ENCODE measurements at places on chromosomes 6 and 20. TPM values are rescaled to one million over a fixed set of nuclear protein-coding genes. Genes with fewer than 3 reads are reported as not detected.

GRCh38 chr6:62978920-62979319, 232.3 kb upstream of the FKBP1C start:
- DNase-seq = no peak

GRCh38 chr20:50291254-50292078, 100.8 kb downstream of the CEBPB start:
- no peak for DNase-seq

- DNase-seq = peak; percentile 67
Observed at GRCh38 chr6:1296542-1296941, 15.4 kb upstream of the FOXQ1 start.

Gene RAB32
- 84.0 TPM for total RNA-seq

GRCh38 chr20:25199473-25200260, 4.2 kb downstream of the ENTPD6 start:
- no peak for DNase-seq

Gene LST1
- total RNA-seq = not detected

Gene CD24
- 0.34 TPM for total RNA-seq

Gene NKX2-2
- total RNA-seq = not detected

Gene TAAR2
- not detected for total RNA-seq

GRCh38 chr20:23096986-23097520, 10.9 kb upstream of the CD93 start:
- no peak for DNase-seq

DNA sequence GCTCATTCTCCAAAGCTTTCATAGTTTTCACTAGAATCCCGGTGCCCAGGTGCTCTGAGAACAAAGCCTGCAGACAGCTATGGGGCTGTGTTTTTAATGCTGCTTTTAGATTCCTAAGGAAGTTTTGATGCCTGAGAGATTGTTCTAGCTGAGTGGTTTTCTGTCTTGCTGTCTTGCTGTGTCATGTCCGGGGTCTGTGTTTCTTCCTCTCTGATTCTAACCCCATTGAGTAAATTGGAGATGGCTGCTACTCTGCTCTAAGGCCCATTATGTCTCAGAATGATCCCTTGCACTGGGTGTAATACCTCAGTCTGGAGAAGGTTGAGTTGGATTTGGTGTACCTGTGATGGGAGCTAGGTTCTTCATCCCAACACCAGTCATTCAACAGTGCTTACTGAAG, 63.4 kb downstream of the ARID1B start:
- no peak for DNase-seq

Gene SEMG1
- total RNA-seq = not detected

GRCh38 chr6:41352396-41352795, 17.0 kb downstream of the NCR2 start:
- DNase-seq = no peak

- no peak for DNase-seq
Observed at GRCh38 chr6:21741221-21742109, 147.9 kb downstream of the SOX4 start.

- DNase-seq = no peak
Observed at GRCh38 chr6:32254761-32255198, 30.9 kb upstream of the NOTCH4 start.

GRCh38 chr6:35724471-35724870, 12.4 kb upstream of the ARMC12 start:
- DNase-seq = no peak

GRCh38 chr6:5513408-5513807, 252.1 kb downstream of the FARS2 start:
- no peak for DNase-seq

DNA sequence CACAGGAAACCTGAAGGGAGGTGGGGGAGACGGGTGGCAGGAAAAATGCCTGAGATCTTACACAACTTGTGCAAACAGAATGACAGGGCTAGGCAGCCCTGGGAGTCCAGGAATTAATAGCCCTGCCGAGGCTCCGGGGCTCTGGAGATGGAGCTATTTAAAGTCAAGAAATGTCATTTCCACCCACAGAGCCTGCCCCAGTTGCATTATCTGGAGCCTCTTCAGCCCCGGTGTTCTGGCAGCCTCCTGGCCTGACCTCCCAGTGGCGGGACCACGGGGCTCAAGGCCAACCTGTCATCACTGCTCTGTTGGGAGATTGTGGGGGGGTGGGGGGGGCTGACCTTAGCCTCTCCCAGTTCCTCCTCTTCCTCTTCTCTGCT, 28.5 kb upstream of the SCUBE3 start:
- peak; percentile 50 for DNase-seq

DNA sequence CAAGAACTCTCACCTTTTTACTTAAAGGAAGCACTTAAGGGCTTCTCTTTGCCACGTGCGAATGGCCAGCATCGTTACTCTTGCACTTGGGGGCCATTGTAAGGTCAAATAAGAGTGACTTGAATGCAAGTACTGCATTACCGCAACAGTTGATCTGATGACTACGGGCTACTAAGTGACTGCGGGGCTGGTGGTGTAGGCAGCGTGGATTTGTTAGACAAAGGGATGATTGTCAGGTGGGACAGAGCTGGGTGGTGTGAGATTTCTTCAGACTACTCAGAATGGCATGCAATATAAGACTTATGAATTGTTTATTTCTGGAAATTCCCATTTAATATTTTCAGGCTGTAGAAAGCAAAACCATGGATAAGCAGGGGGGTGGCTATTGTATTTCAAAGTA, 199.7 kb upstream of the UST start:
- no peak for DNase-seq

- no peak for DNase-seq
Observed at GRCh38 chr20:60921022-60921622, 330.9 kb upstream of the CDH4 start.

GRCh38 chr6:150619275-150619674, 19.6 kb downstream of the PLEKHG1 start:
- DNase-seq = no peak

GRCh38 chr20:24872291-24873024, 76.6 kb upstream of the CST7 start:
- DNase-seq = no peak

DNA sequence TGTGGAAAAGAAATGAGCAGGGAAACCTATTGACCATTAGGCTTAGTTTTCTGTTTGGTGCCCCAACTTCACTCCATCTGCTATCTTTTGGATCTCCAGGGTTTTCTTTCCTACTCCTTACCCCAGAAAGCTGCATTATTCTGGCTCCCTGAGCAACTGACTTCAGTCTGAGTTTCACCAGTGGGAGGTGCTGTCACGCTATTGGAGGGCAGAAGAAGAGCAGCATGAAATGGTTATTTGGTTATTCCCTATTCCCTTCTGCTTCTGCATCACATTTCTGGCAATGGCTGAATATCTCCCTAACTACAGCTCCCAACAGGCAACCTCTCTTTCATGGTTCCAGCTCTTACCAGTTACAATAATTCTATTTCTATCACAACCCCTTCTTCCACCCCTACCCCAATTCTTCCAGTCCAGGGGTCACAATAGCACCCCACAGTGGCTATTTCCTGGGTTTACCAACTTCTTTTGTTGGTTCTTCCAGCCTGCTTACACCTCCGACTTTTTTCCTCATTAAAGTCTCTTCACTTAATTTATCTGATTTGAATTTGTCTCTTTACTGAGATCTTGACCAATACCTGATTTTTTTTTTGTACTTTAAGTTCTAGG, 311.5 kb downstream of the PLCB1 start:
- DNase-seq = no peak

- DNase-seq = no peak
Observed at GRCh38 chr6:111781041-111781708, 92.1 kb downstream of the FYN start.

Gene NHLRC1
- 1.9 TPM for total RNA-seq

DNA sequence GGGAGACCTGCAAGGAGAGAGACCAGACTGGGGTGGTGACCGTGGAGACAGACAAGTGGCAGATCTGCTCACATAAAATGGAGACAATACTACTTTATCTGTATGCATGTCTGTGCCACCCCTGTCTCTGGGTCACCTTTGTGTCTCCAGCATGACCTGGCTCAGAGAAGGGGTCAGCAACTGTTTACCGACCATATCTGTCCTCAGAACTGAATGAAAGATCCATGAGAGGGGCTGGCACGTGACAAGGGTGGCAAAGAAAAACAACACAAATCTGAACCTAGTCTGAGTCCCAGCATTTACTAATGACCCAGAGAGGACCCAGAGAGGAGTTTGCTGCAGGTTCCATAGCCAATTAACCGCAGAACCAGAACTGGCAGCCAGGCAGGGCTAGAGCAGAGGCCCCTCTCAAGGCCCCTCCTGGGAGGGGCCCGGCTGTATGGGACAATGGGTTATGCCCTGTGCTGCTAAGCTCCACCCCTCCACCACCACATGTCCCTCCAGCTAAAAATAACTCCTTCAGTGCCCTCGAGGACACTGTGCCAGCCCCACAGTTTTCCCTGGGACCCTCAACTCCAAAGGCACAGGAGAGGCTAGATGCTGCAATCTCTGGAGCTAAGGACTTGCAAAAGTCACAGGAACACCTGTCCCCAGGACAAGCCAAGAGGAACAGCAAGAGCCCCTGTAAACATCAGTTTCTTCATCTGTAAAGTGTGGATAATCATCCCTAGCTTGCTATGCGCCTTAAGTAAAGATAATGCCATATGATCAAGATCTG, 2.2 kb downstream of the AHCY start:
- no peak for DNase-seq

GRCh38 chr6:128919412-128920180, 36.7 kb downstream of the LAMA2 start:
- DNase-seq = peak; percentile 67

DNA sequence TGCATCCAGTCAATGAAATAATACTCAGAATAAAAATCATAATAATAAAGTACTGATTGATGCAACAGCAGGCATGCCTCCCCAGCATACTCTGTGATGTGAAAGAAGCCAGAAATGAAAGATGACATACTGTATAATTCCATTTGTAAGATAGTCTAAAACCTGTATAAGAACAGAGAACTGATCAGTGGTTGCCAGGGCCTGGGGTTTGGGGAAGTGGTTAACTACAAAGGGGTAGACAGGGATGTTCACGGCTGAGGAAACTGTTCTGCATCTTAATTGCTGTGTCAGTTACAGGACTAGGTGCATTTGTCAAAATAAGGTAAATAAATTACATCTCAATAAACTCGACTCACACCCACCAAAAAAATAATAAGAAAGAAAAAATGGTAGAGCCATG, 81.3 kb upstream of the BMP2 start:
- no peak for DNase-seq

- no peak for DNase-seq
Observed at GRCh38 chr20:11372876-11373790, 544.6 kb upstream of the BTBD3 start.

- DNase-seq = peak; percentile 37
Observed at GRCh38 chr6:12381587-12381986, 91.4 kb downstream of the EDN1 start.

Gene UBE2V1
- 242 TPM for total RNA-seq

- no peak for DNase-seq
Observed at GRCh38 chr6:3650959-3651697, 100.4 kb downstream of the PXDC1 start.

GRCh38 chr6:154258064-154258757, 98.4 kb downstream of the IPCEF1 start:
- no peak for DNase-seq

DNA sequence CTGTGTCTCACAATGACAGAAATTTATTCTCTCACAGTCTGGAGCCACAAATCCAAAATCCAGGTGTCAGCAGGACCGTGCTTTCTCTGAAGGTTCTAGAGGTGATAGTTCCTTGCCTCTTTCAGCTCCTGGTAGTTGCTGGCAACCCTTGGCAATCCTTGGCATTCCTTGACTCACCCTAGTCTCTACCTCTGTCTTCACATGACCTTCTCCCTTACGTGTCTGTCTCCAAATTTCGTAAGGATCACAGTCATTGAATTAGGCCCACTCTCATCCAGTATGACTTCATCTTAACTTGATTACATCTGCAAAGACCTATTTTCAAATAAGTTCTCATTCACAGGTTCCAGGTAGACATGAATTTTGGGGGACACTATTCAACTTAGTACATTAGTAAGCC, 143.1 kb downstream of the CEP57L1 start:
- DNase-seq = no peak

Gene CGAS
- total RNA-seq = 4.6 TPM

GRCh38 chr6:49626811-49627210, 9.8 kb downstream of the RHAG start:
- no peak for DNase-seq

DNA sequence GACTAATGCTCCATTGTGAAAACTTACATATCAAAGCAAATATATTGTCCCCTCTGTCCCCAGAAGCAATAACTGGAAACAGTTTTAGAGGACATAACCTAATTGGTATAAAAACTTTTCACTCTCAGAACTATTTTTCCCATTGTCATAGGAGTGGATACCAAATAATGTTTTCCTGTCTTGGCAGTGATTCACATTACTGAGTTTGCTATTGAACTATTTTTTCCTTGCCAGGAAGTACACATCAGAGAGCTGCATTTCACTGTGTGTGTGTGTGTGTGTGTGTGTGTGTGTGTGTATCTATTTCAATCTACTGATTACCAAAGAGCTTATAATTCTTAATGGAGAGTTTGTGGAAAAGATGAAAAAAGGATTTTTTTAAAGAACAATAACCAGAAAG, 45.4 kb downstream of the AKAP12 start:
- peak; percentile 30 for DNase-seq

DNA sequence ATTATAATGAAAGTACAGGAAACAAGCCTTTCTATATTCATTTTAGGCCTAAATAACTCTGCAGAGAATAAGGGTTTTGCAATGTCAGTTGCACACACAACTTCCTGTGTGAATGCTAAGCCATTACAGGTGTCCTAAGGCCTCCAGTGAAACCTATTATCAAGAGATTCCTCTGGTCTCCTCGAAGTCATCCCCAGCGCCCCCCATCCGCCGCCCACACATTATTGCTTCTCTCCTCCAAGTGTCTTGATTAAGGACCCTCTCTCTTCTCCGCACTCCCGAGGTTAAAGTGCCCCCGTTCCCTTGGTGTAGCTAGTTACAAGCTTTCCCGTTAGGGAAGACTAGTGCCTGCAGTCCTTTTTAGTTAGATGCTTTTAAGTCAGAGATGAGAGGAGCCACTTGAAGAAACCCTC, 1.3 kb downstream of the HIVEP2 start:
- DNase-seq = no peak

DNA sequence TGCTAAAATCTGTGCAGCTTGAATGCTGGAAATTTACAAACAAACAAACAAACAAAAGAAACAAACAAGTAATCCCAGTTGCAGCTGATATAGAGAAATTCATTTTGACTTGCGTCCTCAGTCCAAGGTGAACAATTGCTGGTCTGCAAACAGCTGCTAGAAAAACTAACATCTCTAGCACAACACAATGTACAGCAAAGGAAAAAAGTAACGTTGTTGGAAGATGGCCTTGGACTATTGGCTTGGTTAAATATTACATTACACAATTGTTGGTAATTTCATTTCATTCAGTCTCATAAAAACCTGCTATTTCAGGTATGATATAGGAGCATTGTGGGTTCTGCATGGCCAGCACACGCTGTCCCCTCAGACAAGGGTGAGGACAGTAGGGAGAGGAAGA, 50.0 kb downstream of the STMND1 start:
- no peak for DNase-seq

DNA sequence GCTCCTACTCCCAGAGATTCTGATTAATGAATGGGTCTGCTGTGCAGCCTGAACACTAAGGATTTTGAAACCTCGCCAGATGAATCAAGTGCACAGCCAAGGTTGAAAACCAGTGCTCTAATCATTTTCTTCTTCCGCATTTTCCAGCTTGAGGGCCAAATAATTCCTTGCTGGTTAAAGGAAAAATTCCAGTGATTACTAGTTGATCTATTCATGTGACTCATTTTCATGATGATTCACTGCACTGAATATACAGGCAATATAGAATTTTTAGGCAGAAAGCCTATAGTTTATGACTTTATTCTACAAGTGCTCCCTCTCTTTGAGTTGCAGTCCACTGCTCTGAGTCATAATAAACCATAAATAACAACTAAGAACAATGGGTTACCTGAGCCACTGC, 80.6 kb upstream of the PROKR2 start:
- DNase-seq = no peak

Gene ADGRF1
- total RNA-seq = not detected

Gene CDC5L
- total RNA-seq = 18.9 TPM

Data from HFFc6 (cell line).